ENCODE measurements at places on chromosomes 3 and 15.
A peak's percentile ranks its signal among the peaks of the same experiment; 100 is the strongest.

- DNase-seq = no peak
These were observed 34.6 kb downstream of the ZNF589 start for GRCh38 chr3:48275287-48276027.

GRCh38 chr15:64566629-64567427, 106.5 kb downstream of the ZNF609 start:
- no peak for DNase-seq

DNA sequence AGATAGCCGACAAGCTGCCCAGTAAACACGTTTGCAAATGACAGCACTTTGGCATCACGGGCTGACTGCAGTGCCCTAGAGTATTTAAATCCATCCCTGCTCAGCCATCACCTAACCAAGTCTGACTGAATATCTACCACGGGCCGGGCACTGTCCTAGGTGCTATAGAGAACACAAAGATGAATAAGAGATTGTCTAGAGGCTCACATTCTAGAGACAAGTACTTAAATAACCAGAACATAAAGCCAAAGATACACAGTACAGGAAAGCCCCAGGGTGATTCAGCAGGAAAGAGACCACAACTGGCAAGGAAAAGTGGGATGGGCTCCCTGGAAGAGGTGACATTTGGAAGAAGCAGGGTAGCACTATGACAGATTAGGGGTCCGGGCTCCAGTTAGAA, 103.5 kb downstream of the MYLK start:
- no peak for DNase-seq

DNA sequence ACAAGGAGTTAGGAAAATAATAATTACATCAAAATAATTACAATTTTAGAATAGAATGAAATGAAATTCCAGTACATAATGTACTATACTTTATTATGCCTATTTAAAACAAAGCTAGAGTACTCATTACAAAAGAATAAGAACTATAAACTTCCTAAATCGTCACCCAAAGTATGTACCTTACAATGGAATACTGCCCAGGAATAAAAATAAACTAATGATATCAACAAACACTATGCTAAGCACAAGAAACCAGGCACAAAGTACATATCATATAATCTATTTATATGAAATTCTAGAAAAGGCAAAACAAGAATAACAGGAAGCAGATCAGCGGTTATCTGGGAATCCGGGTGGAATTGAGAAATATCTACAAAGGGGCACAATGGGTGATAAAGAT, 84.7 kb downstream of the MYO9A start:
- DNase-seq = no peak

DNA sequence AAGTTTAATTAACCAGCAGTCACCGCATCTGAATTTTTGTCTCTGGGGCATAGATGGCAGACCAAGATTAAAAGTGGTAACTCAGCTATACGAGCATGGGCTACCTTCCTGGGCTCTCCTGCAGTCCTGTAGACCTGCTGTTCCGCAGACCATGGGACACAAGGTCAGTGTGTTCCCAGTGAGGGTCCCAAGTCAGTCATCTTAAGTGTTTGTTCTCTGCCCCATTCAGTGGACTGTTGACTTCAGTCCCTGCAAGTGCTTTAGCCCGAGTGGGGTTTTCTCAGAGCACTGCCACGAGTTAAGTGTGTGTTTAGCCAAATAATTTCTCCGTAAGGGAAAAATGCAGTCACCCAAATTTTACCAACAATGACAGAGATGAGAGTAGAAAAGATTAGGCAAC, 4.9 kb upstream of the EXOG start:
- no peak for DNase-seq

- DNase-seq = no peak
These were observed 6.9 kb upstream of the VWA5B2 start for GRCh38 chr3:184222521-184222920.

DNA sequence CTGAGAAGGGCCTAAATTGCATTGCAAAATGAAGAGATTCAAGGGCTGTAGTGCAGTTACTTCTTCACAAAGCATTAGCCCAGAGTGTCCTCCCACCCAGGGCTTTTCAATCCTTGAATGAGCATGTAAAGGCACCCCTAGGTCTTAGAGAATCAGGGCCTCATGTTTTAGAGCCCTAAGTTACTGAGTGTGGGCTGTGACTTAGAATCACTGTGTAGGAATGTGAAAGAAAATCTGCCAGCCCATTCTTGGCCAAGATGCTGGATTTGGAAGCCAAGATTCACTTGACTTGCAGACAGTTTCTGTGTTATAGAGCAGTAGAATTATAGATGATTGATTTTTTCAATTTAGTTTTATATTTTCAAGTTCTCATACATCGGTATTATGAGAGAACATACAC, 153.2 kb downstream of the MYRIP start:
- peak; percentile 90 for DNase-seq

DNA sequence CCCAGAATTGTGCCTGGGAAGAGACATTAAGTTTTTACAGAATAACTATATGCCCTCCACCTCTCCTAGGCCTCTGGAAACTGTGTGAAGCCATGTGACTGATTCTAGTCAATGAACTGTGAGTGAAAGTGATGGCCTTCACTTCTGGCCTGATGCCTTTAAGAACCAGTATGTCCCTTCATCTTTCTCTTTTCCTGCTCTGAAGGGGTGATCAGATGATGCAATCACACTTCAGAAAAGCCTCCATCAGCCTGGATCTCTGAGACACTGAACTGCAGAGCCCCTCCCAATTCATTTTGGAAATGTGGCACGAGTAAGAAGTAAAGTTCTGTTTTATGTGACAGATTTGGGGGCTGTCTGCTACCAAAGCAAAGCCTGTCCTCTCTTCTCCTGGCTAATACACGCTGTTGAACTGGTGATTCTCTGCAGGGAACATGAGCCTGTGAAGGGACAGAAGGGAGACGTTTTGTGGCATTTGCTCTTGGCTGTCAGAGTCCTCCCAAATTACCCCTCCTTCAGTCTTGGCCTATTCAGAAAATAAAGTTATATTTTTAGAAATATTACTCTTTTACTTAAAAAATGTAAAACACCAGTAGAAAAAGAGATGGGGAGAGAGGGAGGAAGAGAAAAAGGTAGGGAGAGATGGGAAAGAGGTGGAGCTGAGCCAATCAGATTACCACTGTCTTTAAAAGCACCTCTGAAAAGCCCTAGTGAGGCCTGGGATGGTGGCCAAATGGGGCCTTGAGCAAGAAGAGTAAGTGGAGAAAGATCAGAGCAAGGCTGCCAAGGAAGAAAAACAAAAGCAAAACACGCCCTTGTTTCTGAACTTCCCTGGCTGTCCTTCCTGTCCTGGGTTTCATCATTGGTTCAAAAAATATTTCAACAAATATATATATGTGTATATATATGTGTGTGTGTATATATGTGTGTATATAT, 40.9 kb upstream of the RYK start:
- peak; percentile 91 for DNase-seq

GRCh38 chr3:86869566-86869965, 121.4 kb downstream of the VGLL3 start:
- DNase-seq = peak; percentile 91

DNA sequence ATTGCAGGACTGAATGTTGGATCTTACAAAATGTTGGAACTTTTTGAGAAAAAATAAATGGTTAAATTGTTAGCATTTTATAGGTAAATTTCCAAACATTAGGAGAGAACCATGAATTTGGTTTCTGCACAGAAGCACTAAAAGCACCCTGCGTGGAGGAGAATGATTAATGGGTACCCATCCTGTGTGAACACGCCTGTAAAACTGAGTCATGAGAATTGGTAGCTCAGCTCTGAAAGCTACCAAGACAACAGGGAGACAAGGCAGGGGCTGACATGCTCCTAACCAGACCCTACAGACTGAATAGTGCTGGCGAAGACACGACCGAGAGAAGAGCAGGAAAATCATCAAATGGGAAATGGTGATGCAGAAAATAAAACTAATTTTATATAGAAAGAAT, 32.4 kb upstream of the MTMR10 start:
- DNase-seq = no peak

- no peak for DNase-seq
These were observed 64.8 kb downstream of the ARIH1 start for GRCh38 chr15:72538931-72539330.

DNA sequence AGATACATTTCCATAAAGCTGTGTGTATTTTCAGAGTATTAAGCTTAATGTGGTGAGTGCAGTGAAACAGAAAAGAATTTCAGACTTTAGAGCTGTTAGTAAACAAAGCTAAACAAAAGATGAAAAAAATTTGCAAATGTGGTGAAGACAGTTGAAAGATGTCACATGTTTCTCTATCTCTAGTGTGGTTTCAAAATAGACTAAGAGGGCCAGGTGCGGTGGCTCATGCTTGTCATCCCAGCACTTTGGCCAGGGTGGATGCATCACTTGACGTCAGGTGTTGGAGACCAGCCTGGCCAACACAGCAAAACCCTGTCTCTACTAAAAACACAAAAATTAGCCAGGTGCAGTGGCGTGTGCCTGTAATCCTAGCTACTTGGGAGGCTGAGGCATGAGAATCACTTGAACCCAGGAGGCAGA, 466.0 kb upstream of the NR2F2 start:
- DNase-seq = no peak

- DNase-seq = no peak
These were observed 37.9 kb upstream of the SLCO2A1 start for GRCh38 chr3:134067531-134068161.

GRCh38 chr3:173096140-173096539, 44.9 kb downstream of the SPATA16 start:
- no peak for DNase-seq
